Liver (tissue), 10 donors: ENCODE measurements at places on chromosomes 6 and 20.

DNA sequence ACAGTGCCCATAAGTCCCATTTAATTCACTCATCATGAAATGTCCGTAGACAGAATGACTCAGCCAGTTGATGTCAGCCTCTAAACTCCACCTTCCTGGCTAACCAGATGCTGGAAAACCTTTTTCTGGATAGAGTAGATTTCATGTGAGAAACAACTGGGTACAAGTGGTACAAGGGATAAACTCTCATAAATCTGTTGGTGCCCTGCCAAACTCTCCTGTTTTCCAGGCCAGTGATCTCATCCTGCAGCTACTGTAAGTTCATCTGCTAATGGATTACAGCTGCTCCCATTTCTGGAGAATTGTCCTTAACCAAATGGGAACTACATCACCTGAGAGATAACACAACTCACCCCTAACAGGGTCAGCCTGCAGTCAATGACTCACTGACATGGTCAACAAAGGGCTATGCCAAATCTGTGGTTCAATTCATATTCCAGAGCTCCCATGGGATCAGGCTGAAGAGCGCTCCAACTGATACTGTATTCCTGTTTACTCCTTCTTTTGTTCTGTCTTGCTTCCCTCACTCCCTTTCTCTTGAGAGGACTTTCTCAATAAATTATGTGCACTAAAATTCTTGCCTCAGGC is 210.1 kb upstream of the HDDC2 start:
- DNase-seq = no peak

GRCh38 chr6:111985202-111985731 is 68.6 kb upstream of the CCN6 start:
- DNase-seq = no peak

GRCh38 chr6:40999569-40999968 is 39.5 kb downstream of the UNC5CL start:
- no peak for DNase-seq

- no peak for DNase-seq
Observed at GRCh38 chr20:36210436-36211021, 25.7 kb upstream of the AAR2 start.

DNA sequence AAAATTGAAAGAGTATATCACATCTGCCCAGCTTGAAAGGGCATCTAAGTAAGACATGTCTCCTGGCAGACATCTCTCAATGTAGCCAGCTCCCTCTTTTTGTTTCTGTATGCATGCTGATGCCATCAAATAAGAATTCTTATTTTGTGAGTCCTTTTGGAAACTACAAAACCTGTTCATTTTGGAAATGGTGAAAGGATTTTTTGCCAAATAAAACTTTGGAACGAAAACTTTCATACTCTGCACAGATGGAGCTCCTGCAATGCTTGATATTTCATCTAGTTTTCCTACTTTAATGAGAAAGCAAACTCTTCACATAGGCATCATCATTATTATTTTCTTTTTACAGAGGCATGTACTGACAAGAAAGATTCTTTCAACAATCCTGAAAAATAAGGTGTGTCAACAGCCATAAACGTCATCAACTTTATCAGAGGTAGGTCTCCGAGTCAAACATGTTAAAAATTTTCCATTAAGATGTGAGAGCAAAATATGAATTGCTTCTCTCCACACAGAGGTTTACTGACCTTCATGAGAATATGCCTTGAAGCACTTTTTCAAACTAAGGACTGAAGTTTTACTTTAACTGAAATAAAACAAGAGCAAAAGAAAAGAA is 26.2 kb upstream of the CMTR1 start:
- no peak for DNase-seq

GRCh38 chr20:59013959-59014608 is 5.1 kb upstream of the TUBB1 start:
- DNase-seq = no peak

- no peak for DNase-seq
Observed at GRCh38 chr6:169398342-169399105, 144.9 kb upstream of the THBS2 start.

DNA sequence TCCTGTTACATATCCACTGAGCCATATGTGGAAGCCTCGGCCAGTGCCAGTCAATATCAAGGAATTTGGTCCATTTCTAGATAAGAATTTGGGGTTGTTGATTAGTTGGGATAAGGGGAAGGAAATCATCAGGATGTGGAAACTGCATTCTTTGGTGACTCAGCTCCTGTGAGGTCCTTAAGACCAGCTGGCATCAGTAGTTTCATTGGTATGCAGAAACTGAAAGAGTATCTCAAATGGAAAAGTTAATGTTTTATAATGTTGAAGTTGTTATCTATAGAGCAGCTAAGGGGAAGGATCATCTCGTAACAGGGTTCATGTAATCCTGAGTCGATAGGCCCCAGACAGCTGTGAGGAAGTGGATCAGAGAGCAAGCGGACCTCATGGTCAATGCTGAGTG is 87.9 kb upstream of the PRND start:
- no peak for DNase-seq

DNA sequence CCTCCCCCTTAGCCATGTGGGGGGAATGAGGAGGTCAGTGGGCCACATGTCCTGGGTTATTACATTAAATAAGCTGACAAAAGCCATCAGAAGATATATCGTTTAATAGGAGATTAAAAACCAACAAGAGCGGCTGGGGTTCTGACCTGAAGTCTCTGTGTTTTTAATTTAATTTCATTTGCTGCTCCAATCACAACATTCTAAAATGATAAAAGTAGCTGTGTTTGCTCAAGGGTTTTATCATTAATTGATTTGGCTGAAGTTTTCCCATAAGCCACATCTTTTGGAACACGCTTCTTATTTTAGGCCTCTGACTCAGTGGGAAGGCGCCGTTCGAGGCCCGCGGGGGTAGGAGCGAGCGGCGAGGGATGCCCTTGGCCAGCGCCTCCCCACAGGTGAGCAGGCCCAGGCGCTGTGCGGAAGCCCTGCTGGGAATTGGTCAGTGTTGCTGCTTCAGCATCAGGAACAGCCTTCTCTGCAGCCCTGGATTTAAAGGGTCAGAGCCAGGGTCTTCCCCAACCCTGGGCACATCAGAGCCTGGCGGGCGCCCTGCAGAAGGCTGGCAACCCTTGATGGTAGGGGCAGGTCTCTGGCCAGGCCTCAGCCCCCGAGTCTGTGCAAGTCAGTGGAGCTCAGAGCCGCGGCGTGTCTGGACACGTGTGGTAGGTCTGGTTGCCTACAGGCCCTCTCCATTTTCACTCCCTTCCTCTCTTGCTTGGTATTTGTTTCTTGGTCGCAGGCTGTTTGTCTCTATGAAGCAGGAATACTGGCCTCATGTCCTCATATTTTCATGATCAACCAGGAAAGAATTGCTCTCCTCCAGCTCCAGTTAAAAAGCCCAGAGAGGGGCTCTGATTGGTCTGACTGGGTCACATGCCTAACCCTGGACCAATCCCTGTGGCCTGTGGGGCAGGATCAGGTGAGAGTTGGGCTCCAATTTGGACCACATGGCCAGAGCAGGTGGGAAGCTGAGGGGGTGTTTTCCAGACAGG is 30.9 kb upstream of the MLN start:
- no peak for DNase-seq

GRCh38 chr20:56974499-56975250 is 291.8 kb downstream of the BMP7 start:
- no peak for DNase-seq

DNA sequence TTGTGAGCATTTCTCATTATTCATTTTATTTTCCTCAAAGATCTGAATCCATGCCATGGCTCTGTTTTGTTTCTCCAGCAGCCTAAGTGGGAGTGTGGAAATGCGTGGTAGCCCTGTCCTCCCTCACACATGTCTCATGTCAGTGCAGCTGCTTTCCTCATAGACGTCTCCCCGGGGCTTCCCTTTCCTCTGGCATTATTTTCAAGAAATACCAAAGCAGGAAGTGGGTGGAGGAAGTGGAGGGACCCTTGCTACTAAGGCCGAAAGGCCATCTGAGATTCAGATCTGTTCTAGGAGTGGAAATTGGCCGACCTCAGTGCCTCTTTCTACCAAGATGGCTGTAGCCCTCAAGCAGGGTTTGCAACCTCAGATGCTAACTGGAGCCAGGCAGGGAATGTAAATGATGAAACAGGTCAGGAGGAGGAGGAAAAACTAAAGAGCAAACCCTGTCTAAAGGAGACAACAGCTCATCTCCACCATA is 420.9 kb upstream of the PLCB4 start:
- DNase-seq = no peak

- DNase-seq = no peak
Observed at GRCh38 chr20:22499515-22500166, 84.7 kb downstream of the FOXA2 start.

DNA sequence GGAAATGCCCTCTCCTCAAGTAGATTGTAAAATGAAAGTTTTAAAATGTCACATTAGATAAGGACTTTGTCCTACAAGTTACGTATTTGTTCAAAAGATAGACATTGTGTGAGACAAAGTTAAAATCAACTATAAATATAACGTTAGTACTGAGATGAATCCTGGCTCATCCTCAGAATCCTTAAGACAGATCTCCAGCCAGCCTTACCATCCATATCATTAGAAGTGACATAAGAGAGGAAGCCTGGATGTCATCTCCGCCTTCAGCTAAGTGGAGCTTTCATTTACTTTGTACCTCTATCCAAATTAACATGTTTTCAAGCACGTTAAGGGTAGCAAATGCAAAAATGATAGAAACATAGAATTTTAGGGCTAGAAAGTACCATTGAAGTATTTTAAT is 59.1 kb downstream of the SCAF8 start:
- no peak for DNase-seq

GRCh38 chr6:39102821-39103136 is 12.2 kb downstream of the SAYSD1 start:
- no peak for DNase-seq

- no peak for DNase-seq
Observed at GRCh38 chr6:155883741-155884140, 428.1 kb upstream of the NOX3 start.
